Testis (tissue), 5 donors: ENCODE measurements at places on chromosomes 4 and X. TPM values are rescaled to one million over a fixed set of nuclear protein-coding genes. Genes with fewer than 3 reads are reported as not detected.

Gene BRS3
- polyA plus RNA-seq, result 0.49 TPM

Gene TSPAN6
- 77.3 TPM for polyA plus RNA-seq

Gene KLHL4
- polyA plus RNA-seq, result 11.7 TPM

Gene GLRA2
- not detected for polyA plus RNA-seq

Gene PNMA6F
- 0.84 TPM for polyA plus RNA-seq

Gene DCAF4L1
- polyA plus RNA-seq, result 33.6 TPM

Gene MAGEA4
- 52.3 TPM for polyA plus RNA-seq

Gene GSPT2
- 24.3 TPM for polyA plus RNA-seq

Gene TASL
- polyA plus RNA-seq, result 0.66 TPM

Gene SASH3
- polyA plus RNA-seq, result 4.8 TPM

Gene CACNA1F
- polyA plus RNA-seq, result 0.24 TPM

Gene FGFRL1
- 14.4 TPM for polyA plus RNA-seq

Gene CXCL11
- 2.0 TPM for polyA plus RNA-seq

Gene HPGD
- polyA plus RNA-seq, result 3.0 TPM

Gene KLHL15
- 31.5 TPM for polyA plus RNA-seq

Gene SMPX
- polyA plus RNA-seq, result 4.2 TPM

Gene HHIP
- polyA plus RNA-seq, result 3.5 TPM

Gene DOK7
- polyA plus RNA-seq, result 9.3 TPM

Gene BST1
- 6.9 TPM for polyA plus RNA-seq

Gene HERC6
- 8.8 TPM for polyA plus RNA-seq

Gene GLRA3
- polyA plus RNA-seq, result 1.3 TPM

Gene CSAG3
- polyA plus RNA-seq, result 6.0 TPM

Gene C4orf36
- 26.4 TPM for polyA plus RNA-seq

Gene OTC
- polyA plus RNA-seq, result 0.55 TPM

Gene SLC9B1
- 108 TPM for polyA plus RNA-seq

Gene ADAMTS3
- 3.9 TPM for polyA plus RNA-seq

Gene FAM9B
- 5.0 TPM for polyA plus RNA-seq

Gene NEXMIF
- 0.47 TPM for polyA plus RNA-seq

Gene GCNA
- 18.4 TPM for polyA plus RNA-seq

Gene EDNRA
- polyA plus RNA-seq, result 14.1 TPM

Gene NAT8L
- polyA plus RNA-seq, result 36.6 TPM

Gene ZBTB49
- 10.2 TPM for polyA plus RNA-seq

Gene GNL3L
- 7.4 TPM for polyA plus RNA-seq

Gene LUZP4
- polyA plus RNA-seq, result 11.2 TPM

Gene APELA
- not detected for polyA plus RNA-seq

Gene TMEM154
- polyA plus RNA-seq, result 0.57 TPM

Gene RHOXF2
- 30.0 TPM for polyA plus RNA-seq

Gene PNMA5
- polyA plus RNA-seq, result 15.8 TPM

Gene HSD17B13
- 0.40 TPM for polyA plus RNA-seq

Gene MMRN1
- polyA plus RNA-seq, result 17.4 TPM

Gene PLAC8
- polyA plus RNA-seq, result 2.0 TPM

Gene COQ2
- polyA plus RNA-seq, result 9.5 TPM

Gene HTN1
- polyA plus RNA-seq, result not detected

Gene RIPPLY1
- not detected for polyA plus RNA-seq

Gene CT45A6
- polyA plus RNA-seq, result not detected
